ENCODE measurements at places on chromosomes 7 and 10.
A peak's percentile ranks its signal among the peaks of the same experiment; 100 is the strongest.

GRCh38 chr10:62336404-62336803 is 37.8 kb upstream of the ZNF365 start:
- no peak for DNase-seq

- no peak for DNase-seq
These were observed 252.5 kb downstream of the PTEN start for GRCh38 chr10:88115968-88116367.

GRCh38 chr10:43122826-43123225 is 15.4 kb upstream of the CSGALNACT2 start:
- peak; percentile 33 for DNase-seq

DNA sequence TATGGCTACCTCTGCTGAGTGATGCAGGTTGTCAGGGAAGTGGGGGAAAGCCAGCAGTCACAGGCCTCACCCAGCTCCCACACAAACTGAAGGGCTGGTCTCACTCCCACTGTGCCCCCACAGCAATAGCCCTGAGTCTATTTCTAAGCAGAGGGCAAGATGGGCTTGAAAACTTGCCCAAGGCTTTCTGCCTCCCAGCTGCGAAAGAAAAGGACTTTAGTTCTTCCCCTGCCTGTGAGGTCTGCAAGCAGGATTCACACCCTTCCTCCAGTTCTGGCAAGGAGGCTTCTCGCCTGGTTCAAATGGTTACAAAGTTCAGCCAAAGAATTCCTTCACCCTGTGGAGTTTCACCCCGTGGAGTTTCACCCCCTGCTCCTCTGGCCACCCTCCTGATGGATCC is 63.3 kb upstream of the PRLHR start:
- peak; percentile 52 for DNase-seq

DNA sequence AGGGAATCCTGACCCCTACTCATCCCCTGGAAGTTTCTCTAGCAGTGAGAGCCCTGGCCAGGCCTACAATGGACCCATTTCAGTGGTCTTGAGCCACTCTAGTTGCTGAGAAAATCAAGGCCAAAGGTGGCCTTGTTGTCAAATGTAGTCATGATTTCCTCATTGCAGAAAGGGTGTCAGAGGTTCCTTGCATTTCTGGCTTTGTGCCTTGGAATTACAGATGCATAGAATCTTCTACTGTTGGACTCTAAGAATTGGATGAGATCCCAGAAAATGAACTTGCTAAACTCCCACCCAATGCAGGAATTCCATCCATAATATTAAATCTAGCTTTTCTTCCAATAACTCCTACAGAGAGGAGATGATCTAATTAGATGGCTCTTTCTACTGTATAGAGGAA is 12.2 kb downstream of the CPA2 start:
- DNase-seq, result no peak

DNA sequence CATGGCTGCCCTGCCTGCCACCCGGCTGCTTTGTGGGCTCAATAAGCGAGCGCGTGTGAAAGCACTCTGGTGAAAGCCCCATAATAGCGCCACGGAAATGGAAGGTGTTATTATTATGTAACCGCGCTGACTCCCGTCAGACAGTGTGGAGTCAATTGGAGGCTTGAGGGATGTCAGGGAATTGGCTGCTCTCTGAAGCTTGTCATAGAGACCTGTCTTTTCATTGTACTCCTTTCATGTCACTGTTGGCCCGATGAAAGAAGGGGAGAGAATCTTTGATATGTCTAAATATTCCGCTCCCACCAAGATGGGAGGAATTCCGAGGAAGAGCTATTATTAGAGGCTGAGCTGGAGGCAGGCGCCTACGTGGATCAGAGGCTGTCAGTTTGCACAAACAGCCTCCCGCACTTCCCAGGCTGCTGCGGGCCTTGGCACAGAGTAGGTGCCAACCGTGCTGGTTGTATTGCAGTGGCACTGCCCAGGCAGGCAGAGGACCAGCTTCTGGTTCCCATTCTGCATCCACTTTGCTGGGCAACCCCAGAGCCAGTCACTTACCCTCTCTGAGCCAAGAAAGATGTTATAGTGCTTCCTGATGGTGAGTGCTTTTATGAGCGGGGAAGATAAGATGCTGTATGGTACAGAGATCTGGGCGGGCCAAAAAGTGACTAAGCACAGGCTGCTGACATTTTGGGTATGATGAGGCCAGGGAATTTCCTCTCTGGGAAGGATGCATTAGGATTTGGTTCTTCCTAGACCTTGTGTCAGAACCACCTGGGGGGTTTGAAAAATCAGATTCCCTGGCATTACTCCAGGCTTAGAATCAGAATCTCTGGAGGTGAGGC is 151.4 kb downstream of the RPS24 start:
- DNase-seq, result no peak

DNA sequence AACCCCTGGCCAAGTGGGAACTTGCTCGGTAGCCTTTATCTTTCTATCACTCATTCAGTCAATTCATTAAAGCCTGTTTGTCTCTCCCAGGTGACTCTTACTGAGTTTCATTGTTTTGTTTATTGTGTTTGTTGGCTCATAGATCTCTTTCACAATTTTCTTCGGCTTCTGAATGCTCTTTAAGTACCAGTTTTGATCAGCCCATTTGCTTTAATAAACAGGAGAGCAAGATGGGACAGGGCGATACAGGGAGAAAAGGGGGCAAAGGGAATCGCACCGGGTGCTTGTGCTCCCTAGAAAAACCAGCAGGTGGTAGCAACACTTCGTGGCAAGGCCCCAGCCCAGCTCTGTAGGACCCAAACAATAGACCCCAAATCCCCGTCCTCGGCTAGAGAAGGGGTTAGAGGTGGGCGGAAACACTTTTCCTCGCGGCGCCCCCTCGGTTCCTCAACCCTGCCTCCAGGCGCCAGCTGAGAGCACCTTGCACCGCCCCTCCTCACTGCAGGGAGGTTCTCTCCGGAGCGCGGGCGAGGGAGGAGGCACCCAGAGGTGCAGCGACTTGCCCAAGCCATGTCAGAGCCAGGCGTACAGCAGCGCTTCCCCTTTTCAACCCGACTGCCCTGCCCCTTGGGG is 1.0 kb upstream of the EPHB6 start:
- DNase-seq, result peak; percentile 87

DNA sequence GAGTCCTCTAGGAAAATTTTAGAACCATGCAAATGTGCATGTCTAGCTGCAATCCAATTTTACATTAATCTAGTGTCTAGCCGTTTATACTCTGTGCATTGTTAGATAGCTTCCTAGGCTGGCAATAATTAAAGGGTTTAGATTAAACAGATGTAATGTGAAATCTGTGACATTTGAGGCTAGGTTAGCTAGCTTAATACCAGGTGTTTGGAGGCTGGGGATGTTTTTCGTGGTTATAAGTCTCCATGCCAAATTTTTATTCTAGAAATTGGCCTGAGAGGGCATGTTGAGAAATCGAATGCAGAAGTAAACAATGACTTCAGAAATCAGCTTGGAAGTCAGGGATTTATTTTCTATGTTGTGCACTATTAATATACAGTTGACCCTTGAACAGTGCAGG is 94.2 kb downstream of the ST7 start:
- DNase-seq, result no peak

DNA sequence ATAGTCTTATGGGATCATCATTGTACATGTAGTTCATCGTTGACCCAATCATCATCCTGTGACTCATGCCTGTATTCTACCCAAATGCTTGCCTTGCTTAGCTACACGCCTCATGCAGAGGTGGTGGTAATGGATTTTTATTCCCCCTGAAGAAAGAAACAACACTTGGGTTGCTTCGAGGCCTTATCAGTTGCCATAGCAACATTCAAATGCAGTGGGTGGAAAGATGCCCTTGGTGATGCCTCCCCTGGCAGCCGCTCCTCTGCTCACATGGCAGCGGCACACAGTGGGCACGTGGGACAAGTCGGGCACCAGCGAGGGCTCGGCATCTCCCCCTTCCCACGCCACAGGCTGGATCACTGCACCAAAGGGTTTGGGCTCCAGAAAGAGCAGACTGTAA is 54.0 kb upstream of the NMT2 start:
- no peak for DNase-seq

DNA sequence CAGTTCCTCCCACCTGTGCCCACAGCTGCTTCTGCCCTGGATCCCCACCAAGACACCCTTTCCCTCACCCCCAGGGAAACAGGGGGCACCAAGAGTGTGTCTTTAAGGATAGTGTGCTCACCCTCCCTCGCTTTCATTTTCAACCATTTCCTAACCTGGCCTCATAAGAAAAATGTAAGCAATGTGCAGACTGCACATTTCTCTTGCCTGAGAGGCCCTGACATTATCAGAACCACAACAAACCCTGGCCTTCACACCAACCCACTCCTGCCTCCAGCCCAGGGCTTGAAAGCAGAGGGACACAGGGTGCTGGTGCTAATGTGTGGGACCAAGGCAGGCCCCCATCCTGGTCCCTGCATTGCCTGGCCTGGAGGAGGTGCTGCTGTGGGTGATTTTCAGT is 11.0 kb upstream of the IMPDH1 start:
- no peak for DNase-seq

DNA sequence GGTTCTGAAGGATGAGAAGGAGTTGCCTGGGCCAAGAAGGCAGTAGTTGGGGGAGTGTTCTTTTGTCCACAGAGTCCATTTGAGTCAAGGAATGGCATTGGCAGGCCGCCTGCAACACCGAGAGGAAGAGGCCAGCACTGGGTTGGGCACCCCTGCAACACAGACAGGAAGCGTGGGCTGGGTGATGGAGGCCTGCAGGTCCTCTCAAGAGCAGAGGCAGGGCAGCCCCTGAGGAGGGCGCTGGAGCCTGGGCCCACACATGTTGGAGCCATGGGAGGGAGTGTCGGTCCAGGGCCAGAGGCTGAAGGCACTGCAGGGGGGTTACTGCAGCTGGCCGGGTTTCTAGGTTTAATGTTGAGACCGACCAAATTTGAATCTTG is 137.3 kb downstream of the PTPN20 start:
- no peak for DNase-seq

DNA sequence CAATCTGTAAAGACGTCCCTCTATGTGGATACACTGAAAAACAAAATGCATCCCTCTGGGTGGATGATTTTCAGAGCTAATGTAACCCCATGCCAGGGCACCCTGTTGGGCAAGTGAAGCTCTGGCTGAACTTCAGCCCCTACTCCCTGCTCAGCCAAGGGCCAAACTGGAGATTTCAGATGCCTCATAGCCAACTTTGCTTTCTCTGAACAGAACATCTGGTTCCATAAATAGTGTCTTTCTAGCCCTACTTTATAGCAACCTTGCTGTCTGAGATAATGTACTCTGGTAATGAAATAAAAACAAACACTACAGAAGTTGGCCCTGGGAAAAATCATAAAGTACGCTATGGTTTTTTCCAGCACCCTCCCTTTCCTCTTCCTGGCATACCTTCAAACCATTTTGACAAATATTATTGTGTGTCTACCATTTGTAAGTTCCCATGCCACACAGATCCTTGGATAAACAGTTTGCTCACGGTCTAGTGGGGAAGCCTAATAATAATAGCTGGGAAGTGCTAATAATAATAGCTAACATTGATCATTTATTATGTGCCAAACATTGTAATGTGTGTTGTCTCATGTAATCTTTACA is 3.4 kb downstream of the ENTPD1 start:
- no peak for DNase-seq

DNA sequence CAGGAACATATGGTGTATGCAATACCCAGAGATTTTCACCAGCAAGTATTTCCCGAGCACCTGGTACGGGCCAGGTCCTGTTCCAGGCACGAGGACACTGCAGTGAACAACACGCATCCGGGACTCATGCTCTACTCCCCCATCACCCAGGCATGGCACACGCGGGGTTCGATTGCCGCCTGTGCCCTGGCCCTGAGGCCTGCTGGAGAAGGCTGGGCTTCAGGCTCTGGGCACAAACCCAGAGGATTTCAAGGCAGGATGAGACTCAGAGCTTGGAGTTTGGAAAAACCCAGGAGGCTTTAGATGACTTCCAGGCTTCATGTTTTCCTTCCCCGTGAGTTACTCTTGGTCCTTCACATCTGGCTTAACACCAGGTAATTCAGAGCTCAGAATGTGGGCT is 143.5 kb downstream of the NEURL1 start:
- no peak for DNase-seq
